GM12878 (cell line): ENCODE measurements at places on chromosomes 4 and X. TPM values are rescaled to one million over a fixed set of nuclear protein-coding genes. Genes with fewer than 3 reads are reported as not detected.

GRCh38 chr4:109465069-109465468, 31.5 kb downstream of the SEC24B start:
- DNase-seq: no peak

Gene RBM47
- polyA plus RNA-seq: 40.5 and 40.6 TPM in 2 replicates

Gene NAT8L
- not detected in 2 replicates for polyA plus RNA-seq

Gene PABPC4L
- polyA plus RNA-seq: not detected in 2 replicates

DNA sequence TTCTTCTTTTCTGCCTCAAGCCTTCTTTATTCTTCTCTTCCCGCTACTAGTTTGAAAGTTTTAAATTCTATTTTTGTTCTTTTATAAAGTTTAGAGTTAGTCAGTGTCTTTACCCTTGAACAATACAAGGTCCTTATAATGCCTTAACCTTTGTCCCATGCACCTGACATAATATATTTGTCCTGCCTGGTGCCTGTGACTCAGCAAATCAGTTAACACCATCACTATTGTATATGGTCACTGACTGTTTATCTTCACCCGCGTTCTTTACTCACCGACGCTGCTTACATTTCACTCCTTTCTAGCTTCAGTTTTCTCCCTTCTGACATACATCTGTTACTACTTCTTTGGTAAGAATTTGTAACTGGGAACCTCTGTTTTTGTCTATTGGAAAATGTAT, 5.7 kb downstream of the SMIM20 start:
- no peak for DNase-seq

DNA sequence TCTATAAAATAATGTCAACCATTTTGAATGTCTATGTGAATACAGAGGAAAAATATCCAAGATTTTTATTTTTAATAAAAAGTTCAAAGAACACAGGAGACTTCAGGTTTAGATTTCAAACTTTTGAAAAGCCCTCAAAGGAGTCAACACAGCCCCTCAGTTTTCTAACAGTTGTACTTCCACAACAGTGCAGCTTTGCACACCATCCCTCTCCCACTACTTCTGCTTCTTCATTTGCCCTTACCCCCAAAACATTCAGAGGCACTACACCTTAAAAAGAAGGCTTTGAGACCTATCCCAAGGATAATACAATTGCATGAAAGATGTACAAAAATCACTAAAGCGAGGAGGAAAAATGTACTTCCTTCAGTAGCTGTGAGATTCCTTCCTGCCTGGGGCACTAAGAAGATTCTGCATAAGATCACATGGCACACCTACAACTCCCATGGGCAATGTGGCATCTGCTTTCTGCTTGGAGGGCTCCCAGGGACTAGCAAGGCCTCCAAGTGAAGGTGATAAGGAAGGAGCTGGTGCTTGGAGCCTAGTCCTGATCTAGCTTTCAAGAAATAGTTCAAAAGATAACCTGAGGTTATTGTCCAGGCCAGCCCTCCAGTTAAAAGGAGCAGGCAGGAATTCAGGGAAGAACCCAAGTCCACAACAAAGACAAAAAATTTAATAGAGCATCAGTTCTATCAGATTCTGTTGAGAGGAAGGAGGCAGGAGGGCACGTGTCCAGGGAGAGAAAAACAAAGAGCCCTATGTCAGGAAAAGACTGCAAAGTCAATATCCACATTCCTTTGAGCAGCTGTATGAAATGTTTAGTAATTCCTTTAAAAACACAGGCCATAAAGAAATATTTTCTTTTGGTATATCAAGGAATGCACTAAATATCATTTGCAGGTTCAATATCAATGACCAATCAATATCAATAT, 19.1 kb downstream of the ARAP2 start:
- no peak for DNase-seq

Gene XAGE2
- not detected in 2 replicates for polyA plus RNA-seq

GRCh38 chr4:5952975-5953951, 60.4 kb upstream of the CRMP1 start:
- no peak for DNase-seq

Gene CXorf49
- polyA plus RNA-seq: not detected in 2 replicates

GRCh38 chrX:51608126-51608525, 10.6 kb downstream of the CENPVL3 start:
- DNase-seq: no peak

DNA sequence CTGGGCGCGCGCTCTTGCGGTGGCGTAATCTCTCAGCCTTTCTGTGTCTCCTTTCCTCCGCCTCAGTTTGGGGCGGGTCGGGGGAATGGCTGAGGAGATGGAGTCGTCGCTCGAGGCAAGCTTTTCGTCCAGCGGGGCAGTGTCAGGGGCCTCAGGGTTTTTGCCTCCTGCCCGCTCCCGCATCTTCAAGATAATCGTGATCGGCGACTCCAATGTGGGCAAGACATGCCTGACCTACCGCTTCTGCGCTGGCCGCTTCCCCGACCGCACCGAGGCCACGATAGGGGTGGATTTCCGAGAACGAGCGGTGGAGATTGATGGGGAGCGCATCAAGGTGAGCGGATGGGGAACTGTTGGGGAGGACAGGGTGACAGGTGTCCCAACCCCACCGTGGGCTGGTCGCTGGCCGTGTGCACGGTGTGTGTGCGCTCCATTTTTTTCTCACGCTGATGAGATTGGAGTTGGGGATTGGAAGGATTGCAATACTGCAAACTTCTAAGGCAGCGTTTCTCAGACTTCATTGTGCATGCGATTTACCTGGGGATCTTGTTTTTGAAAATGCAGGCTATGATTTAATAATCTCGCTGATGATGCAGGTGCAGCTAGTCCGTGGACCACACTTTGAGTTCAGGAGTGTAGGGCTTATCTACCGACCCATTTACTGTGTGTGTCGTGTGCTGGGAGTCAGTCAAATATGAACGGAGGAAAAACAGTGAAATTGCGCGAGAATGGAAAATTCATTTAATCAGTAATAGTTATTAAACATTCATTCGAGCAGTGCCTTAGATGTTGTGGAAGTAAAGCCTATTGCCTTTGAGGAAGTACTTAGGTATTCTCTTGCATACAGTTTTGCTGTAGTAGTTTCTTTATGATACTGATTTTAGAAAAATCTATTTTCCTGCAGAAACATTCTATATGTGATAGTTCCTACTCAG, at the start of gene RAB33B:
TSS of gene RAB33B (plus strand) at position 11 of the 935 bp plus-strand sequence. CDS start at position 86, 75 bp downstream.
- DNase-seq: no peak

DNA sequence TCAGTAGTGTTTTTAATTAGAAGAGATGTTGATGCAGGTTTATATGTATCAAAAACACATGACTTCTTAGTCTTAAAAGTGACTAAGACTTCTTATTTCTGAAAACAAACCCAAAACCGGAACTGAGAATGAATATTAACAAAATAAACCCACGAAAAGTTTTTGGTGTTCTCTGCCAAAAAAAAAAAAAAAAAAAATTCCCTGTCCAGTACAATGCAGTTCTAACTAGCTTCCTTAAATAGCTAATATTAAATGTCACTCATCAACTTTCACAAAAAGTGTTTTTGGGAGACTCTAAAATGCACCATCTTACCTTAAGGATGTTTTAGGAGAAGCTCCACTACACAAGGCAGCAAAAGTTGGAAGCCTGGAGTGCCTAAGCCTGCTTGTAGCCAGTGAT, 2.0 kb downstream of the ANKRD37 start:
- DNase-seq: no peak

DNA sequence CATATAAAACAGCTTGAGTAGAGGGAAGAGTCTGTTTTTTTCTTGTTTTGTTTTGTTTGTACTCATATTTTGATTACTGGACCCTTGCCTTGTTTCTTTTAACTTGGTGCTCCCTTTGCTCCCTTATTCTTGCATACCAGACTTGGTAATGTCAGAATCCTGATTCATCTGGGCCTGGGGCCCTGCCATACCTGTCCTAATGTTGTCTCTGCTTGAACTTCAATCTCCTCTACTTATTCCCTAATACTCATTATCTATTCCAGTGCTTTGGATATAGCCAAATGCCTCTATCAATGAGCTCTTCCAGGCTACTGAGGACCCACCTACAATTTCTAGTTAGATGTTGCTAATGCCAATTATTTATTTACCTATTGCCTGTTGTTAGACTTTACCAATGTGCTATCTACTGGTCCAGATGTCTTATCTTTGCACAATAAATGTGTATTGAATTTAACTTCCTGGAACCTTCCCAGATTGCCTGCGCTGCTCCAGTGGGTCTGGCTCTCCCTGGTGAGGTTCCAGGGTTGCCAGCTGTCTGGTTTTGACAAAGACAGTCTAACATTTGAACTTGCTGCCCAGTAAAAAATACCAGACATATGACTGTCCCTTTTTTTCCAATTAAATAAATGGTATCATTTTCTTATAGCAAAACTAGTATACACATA, 64.4 kb upstream of the ACSL4 start:
- DNase-seq: no peak

Gene SYTL4
- not detected in 2 replicates for polyA plus RNA-seq

- DNase-seq: no peak
Observed at GRCh38 chr4:147741190-147741788, 9.4 kb downstream of the ARHGAP10 start.

GRCh38 chr4:128288689-128289106, 1.1 kb upstream of the PGRMC2 start:
- peak; percentile 17 for DNase-seq

GRCh38 chrX:13293700-13294099, 26.2 kb downstream of the ATXN3L start:
- no peak for DNase-seq

Gene CT45A5
- polyA plus RNA-seq: not detected in 2 replicates

Gene ZBTB49
- polyA plus RNA-seq: 2.5 and 4.0 TPM in 2 replicates

Gene CDKN2AIP
- polyA plus RNA-seq: 22.7 and 24.6 TPM in 2 replicates

Gene PNCK
- polyA plus RNA-seq: not detected in 2 replicates

DNA sequence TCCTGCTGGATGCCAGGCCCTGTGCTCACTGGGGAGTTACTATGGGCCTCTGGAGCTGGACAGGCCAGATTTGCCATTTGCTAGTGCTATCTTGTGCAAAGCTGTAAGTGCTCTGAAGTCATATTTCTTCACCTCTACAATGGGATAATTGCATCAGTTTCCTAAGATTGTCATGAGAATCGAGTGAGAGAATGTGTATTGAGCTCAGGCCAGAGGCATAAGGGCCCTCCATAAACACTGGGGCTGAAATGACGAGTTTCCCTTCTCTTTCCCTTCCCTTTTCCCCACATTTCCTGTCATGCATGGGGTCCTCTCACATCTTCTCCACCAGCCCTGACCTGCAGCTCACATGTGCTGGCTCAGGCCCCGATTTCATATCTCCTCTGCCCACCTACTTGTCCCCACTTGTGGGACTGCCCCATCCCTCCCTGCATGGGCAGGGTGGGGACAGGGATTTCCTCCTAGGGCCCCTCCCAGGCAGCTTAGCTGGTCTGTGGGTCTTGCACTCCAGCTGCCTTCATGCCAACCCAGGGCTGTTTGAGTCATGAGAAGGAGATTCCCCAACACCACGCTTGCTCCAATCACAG, 358.8 kb downstream of the MID1IP1 start:
- DNase-seq: no peak

- DNase-seq: no peak
Observed at GRCh38 chr4:160880180-160880579, 1283.6 kb downstream of the FSTL5 start.

GRCh38 chrX:141185366-141185765, 8.4 kb upstream of the LDOC1 start:
- DNase-seq: no peak

Gene WNK3
- 0.06 TPM in 1 of 2 replicates, not detected in the other for polyA plus RNA-seq

Gene BRS3
- polyA plus RNA-seq: not detected in 2 replicates

DNA sequence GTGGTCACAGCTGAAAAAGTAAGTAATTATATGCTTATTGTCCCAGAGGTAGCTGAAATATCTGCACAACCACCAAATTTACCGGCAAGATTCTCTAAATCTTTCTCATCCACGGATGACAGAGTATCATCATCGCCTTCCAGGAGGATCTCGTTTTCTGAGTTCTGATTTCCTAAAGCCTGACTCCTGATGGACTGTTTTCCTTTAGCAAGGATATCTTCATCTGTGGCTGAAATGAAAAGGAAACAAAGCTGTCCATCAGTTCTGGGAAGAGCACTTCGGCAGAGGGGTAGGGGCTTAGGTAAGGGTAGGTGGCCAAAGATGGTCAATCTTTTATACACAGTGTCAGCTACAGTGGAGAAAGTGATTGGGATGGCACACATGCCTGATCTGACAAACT, 8.7 kb downstream of the MAB21L2 start:
- no peak for DNase-seq

Gene POU4F2
- polyA plus RNA-seq: not detected in 2 replicates

Gene UNC5C
- 0.19 and 0.36 TPM in 2 replicates for polyA plus RNA-seq

DNA sequence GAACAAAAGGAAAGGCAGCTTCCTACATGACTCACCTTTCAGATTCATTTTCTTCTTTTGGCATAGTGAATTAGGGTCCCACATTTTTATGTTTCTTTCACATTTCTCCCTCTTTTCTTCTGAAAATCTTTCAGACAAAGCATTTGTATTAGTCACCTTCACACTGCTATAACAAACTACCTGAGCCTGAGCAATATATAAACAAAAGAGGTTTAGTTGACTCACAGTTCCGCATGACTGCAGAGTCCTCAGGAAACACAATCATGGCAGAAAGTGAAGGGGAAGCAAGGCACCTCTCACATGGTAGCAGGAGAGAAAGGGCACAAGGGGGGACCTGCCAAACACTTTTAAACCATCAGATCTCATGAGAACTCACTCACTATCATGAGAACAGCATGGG, 36.9 kb downstream of the MAGEA9 start:
- DNase-seq: no peak

- no peak for DNase-seq
Observed at GRCh38 chr4:26729027-26729426, 131.6 kb upstream of the STIM2 start.

Gene CLCN3
- polyA plus RNA-seq: 11.0 and 11.4 TPM in 2 replicates

Gene ZNF157
- polyA plus RNA-seq: 0.06 and 0.16 TPM in 2 replicates

DNA sequence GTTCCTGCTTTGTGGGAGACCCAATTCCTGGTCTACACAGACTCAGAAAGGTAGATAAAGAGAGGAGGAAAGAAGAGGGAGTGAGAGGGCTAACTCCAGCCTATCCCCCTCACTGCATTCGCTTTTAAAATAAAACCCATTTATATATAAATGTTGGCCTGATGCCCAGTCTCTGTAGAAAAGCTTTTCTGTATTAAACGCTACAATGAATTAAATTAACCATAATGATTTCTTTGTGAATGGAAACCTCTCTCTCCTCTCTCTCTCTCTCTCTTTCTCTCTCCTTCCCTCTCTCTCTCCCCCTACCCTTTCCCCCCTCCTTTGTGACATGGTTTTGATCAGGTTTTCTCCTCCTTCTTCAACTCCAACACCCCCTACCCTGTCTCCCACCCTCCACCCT, 34.8 kb downstream of the PJA1 start:
- DNase-seq: no peak

- DNase-seq: no peak
Observed at GRCh38 chr4:9804918-9805317, 23.5 kb downstream of the DRD5 start.

- no peak for DNase-seq
Observed at GRCh38 chr4:92988301-92988700, 684.5 kb downstream of the GRID2 start.

GRCh38 chrX:124388562-124388961, 42.2 kb downstream of the SH2D1A start:
- no peak for DNase-seq

- DNase-seq: no peak
Observed at GRCh38 chr4:85823295-85823694, 348.3 kb downstream of the ARHGAP24 start.

- no peak for DNase-seq
Observed at GRCh38 chr4:32268863-32269262, 1548.7 kb downstream of the PCDH7 start.
